Muscle of leg (tissue), 16 donors: ENCODE measurements at places on chromosomes 4 and X. TPM values are rescaled to one million over a fixed set of nuclear protein-coding genes. Genes with fewer than 3 reads are reported as not detected.

NWD2 gene
- total RNA-seq = under 0.01 TPM

HS6ST2 gene
- total RNA-seq = 27.8 TPM

ACE2 gene
- 0.04 TPM for total RNA-seq

GABRA4 gene
- total RNA-seq = not detected

SMC1A gene
- total RNA-seq = 15.5 TPM

PLCXD1 gene
- total RNA-seq = 12.8 TPM

SUV39H1 gene
- 3.1 TPM for total RNA-seq

DNA sequence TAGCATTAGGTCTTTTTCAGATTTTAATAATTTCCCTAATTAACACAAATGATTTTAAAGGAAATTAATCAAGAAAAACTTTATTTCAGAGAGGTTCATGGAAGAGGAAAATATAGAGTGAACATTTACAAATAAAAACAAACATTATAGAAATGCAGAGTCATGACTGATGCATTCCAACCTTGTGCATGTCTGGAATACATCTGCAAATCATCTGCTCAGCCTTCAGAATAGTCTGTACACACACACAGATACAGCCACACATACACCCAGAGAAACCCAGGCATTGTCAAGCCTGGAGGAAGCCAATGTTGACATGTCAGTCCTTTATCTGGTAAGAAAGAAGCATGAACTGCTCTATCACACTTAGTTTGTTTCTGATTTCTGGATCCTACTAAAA lies 61.3 kb upstream of the NFKB1 start:
- no peak overlapping the region for H3K4me3 ChIP-seq
- H3K27me3 ChIP-seq = no peaks in the 10 kb centered on the region
- H3K36me3 ChIP-seq = no peaks in the 10 kb centered on the region
- no peak overlapping the region for H3K27ac ChIP-seq

GRCh38 chr4:165612936-165613335 lies 234.1 kb downstream of the CPE start:
- H3K4me1 ChIP-seq = peaks cover 2% of the 10 kb centered on the region
- no peaks in the 10 kb centered on the region for H3K27me3 ChIP-seq
- no peaks in the 10 kb centered on the region for H3K36me3 ChIP-seq
- no peak overlapping the region for H3K4me3 ChIP-seq
- H3K27ac ChIP-seq = no peak overlapping the region

GRCh38 chr4:8125526-8126056 lies 33.0 kb downstream of the ABLIM2 start:
- no peaks in the 10 kb centered on the region for H3K27me3 ChIP-seq
- H3K4me3 ChIP-seq = no peak overlapping the region
- H3K4me1 ChIP-seq = peaks cover 50% of the 10 kb centered on the region

DNA sequence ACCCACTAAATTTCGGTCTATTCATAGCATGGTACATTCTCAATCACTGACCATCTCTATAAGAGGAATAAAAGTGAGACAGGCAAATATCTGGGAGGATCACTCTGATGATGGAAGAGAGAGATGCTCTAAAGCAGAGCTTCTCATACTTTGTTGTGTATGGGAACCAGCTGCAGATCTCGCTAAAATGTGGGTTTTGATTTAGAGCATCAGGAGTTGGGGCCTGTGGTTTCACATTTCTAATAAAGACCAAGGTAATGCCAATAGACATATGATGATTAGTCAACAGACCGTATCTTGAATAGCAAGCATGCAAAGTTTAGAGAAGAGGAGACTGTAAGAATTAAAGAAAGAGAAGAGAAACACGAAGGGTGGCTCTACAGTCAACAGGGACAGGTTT lies 107.4 kb upstream of the FTHL17 start:
- H3K4me1 ChIP-seq = no peaks in the 10 kb centered on the region
- no peaks in the 10 kb centered on the region for H3K27me3 ChIP-seq
- H3K36me3 ChIP-seq = no peaks in the 10 kb centered on the region
- no peak for DNase-seq
- no peak overlapping the region for H3K27ac ChIP-seq
- no peak overlapping the region for H3K4me3 ChIP-seq

GRCh38 chr4:96009427-96010119 lies 169.7 kb downstream of the PDHA2 start:
- no peaks in the 10 kb centered on the region for H3K36me3 ChIP-seq
- H3K27me3 ChIP-seq = no peaks in the 10 kb centered on the region
- no peak overlapping the region for H3K4me3 ChIP-seq

DNA sequence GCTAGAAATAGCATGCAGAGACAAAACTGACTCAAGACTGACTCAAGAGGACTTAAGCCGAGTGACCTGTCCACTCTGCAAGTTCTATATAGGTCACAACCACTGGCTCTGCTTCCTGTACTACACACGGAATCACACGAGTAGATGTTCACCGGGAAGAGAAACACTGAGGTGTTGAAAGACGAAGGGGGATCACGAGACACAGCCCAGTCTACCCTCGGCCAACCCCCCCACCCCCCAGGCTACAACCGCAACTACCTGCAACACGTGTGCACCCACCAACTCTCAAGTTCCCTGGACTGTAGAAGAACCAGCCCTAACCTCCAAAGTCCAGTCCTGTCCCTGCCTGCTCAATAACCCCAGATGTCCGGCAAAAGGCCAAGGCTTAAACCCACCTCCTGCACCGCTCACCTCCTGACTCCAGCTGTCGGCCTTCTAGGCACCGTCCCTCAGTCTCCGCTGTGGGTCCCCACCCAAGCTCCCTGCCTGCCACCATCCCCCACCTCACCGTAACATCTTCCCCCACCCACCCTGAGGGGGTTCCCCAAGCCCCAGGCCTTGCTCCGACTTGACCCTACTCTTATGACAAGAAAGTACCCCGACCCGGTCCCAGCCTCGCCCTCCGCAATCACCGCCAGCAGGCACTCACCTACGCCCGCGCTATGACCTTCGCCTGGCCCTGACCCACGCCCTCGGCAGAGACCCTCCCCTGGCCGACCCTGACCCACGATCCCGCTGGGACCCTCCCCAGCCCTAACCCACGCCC lies 739 bp downstream of the GAK start:
- peak overlapping the region; percentile 59 for H3K27ac ChIP-seq
- peaks cover 18% of the 10 kb centered on the region for H3K4me1 ChIP-seq
- peak; percentile 38 for DNase-seq
- no peaks in the 10 kb centered on the region for H3K27me3 ChIP-seq

DNA sequence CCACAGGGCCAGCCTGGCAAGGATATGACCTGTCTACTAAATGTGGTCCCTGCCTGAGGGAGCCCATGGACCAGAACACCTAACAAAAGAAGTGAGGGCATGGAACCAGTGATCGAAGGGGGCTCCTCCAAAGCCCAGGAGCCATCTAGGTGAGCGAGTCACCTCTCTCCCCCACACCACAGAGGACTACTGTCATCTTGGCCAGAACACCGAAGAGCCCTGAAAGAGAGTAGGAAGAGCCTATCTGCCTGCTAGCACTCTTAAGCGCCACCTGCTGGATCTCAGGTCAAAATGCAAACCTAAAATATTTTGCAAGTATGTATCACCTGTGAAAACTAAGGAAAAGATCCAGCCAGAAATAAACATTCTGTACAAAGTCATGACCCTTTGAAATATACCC lies 137.9 kb upstream of the ZXDB start:
- no peaks in the 10 kb centered on the region for H3K4me1 ChIP-seq
- no peaks in the 10 kb centered on the region for H3K36me3 ChIP-seq
- no peak overlapping the region for H3K27ac ChIP-seq
- H3K27me3 ChIP-seq = peaks cover 3% of the 10 kb centered on the region
- no peak for DNase-seq
- H3K4me3 ChIP-seq = no peak overlapping the region

- no peaks in the 10 kb centered on the region for H3K36me3 ChIP-seq
- no peak for DNase-seq
- H3K4me3 ChIP-seq = no peak overlapping the region
- no peaks in the 10 kb centered on the region for H3K27me3 ChIP-seq
Measured at GRCh38 chrX:29233592-29234183, 646.4 kb downstream of the IL1RAPL1 start.

DNA sequence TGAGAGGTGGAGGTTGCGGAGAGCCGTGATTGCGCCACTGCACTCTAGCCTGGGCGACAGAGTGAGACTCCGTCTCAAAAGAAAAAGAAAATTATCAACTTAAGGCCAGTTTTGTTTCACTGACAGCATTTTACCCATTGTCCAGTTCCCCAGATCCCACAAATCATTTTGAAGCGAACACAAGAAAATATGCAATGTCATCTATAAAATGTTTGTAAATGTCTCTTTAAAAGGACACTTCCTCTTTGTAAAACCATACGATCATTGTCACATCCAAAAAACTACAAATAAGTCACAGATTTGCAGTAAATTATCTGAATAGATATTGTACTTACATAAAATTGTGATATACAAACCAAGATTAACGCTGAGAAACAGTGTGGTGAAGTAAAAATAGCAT lies 147.6 kb downstream of the ATRX start:
- peaks cover 3% of the 10 kb centered on the region for H3K36me3 ChIP-seq
- no peak overlapping the region for H3K27ac ChIP-seq
- no peak overlapping the region for H3K4me3 ChIP-seq
- no peaks in the 10 kb centered on the region for H3K4me1 ChIP-seq
- H3K27me3 ChIP-seq = no peaks in the 10 kb centered on the region

DNA sequence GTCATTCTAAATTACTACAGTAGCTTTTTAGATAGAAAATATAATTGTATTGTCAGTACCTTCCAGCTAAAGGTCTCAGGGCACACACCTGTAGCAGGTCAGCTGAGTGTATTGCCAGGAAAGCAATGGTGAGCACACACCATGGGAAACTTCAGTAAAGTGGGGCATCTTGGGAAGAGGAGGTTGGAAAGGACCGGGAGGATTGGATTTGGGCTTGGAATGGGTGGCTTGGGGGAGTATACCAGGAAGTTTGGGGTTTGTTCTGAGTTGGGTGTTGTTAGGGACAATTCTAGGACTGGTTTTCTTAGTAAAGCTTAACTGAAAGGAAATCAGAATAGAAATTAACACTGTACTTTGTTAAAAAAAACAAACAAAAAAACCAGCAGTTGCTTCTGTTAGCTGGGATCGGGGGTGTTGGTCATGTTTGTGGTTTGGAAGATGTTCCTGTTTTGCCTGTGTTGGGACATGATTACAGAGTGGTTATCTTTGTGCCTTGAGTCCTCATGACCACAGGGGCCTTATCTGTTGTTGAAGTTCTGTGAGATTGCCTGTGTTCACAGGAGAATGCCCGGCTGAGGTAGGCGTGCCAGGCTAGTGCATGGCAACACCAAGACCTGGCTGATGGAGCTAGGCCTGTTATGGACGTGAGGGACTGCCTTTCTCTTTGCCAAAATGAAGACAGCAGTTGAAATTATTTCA lies 35.1 kb downstream of the PRIMPOL start:
- DNase-seq = peak; percentile 10
- H3K27ac ChIP-seq = no peak overlapping the region
- peaks cover 19% of the 10 kb centered on the region for H3K36me3 ChIP-seq
- H3K4me3 ChIP-seq = no peak overlapping the region
- no peaks in the 10 kb centered on the region for H3K27me3 ChIP-seq
- no peaks in the 10 kb centered on the region for H3K4me1 ChIP-seq

GRCh38 chr4:24160358-24160757 lies 270.5 kb upstream of the PPARGC1A start:
- H3K4me3 ChIP-seq = no peak overlapping the region
- no peaks in the 10 kb centered on the region for H3K27me3 ChIP-seq
- H3K4me1 ChIP-seq = peaks cover 4% of the 10 kb centered on the region
- no peak overlapping the region for H3K27ac ChIP-seq

DNA sequence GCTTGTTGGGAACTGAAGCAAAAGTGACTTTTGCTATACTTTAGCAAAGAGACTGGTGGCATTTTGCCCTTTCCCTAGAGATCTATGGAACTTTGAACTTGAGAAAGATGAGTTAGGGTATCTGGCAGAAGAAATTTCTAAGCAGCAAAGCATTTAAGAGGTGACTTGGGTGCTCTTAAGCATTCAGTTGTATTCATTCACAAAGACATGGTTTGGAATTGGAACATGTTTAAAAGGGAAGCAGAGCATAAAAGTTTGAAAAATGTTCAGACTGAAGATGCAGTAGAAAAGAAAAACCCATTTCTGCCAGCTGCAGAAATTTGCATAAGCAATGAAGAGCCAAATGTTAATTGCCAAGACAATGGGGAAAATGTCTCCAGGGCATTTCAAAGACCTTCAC lies 21.6 kb downstream of the AIMP1 start:
- peaks cover 28% of the 10 kb centered on the region for H3K36me3 ChIP-seq
- no peak overlapping the region for H3K27ac ChIP-seq
- H3K4me1 ChIP-seq = no peaks in the 10 kb centered on the region
- H3K4me3 ChIP-seq = no peak overlapping the region
- DNase-seq = no peak

DNA sequence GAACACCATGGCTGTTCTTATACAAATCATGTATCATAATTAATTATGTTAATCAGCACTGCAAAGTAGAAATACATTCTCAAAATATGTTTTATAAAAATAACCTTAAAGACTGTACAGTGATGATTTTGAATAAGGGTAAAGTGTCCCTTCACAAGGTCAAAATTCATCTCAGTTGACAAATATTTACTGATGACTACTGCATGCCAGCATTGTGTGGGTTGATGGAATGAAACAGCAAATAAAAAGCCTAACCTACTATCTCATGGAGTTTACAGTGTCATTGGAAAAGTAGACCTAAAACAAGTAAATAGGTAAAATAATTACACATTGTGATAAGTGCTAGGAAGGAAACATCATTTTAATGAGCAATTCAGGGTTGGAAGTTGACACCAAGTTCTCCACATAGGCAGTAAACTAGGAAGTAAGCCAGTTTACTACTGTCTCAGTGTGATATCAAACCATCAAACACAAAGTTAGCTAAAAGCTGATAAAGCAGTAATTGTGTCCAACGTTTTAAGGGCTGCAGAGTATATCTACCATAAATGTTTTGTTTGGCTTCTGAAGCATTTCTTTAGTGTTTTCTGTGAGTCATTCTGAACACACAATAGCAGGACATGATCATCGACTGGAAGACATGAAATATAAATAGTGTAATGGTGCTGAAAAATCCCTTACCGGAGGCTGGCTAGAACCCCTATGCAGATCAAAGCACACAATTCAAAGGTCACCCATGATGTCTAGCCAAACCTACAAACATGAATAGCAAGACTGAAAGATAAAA lies 221.8 kb downstream of the DACH2 start:
- H3K36me3 ChIP-seq = no peaks in the 10 kb centered on the region
- H3K4me1 ChIP-seq = no peaks in the 10 kb centered on the region
- no peak for DNase-seq
- H3K4me3 ChIP-seq = no peak overlapping the region
- H3K27me3 ChIP-seq = no peaks in the 10 kb centered on the region
- H3K27ac ChIP-seq = no peak overlapping the region

- no peaks in the 10 kb centered on the region for H3K4me1 ChIP-seq
- H3K4me3 ChIP-seq = no peak overlapping the region
- no peak overlapping the region for H3K27ac ChIP-seq
- DNase-seq = no peak
Measured at GRCh38 chr4:77284036-77284435, 127.0 kb downstream of the CCNG2 start.

GRCh38 chr4:70372760-70373159 lies 10.2 kb upstream of the SMR3B start:
- H3K4me3 ChIP-seq = no peak overlapping the region
- H3K4me1 ChIP-seq = no peaks in the 10 kb centered on the region
- DNase-seq = no peak

- peaks cover under 1% of the 10 kb centered on the region for H3K27me3 ChIP-seq
- no peak overlapping the region for H3K4me3 ChIP-seq
- H3K4me1 ChIP-seq = no peaks in the 10 kb centered on the region
- no peak overlapping the region for H3K27ac ChIP-seq
- DNase-seq = no peak
- no peaks in the 10 kb centered on the region for H3K36me3 ChIP-seq
Measured at GRCh38 chrX:48076343-48076742, 4.9 kb upstream of the ZNF630 start.

- H3K4me1 ChIP-seq = no peaks in the 10 kb centered on the region
- no peak for DNase-seq
- no peaks in the 10 kb centered on the region for H3K27me3 ChIP-seq
- no peak overlapping the region for H3K27ac ChIP-seq
- no peaks in the 10 kb centered on the region for H3K36me3 ChIP-seq
Measured at GRCh38 chr4:94686086-94686485, 71.7 kb upstream of the BMPR1B start.
